Germinal center (tissue), 1 donor: ENCODE measurements at places on chromosomes 11 and 22.

DNA sequence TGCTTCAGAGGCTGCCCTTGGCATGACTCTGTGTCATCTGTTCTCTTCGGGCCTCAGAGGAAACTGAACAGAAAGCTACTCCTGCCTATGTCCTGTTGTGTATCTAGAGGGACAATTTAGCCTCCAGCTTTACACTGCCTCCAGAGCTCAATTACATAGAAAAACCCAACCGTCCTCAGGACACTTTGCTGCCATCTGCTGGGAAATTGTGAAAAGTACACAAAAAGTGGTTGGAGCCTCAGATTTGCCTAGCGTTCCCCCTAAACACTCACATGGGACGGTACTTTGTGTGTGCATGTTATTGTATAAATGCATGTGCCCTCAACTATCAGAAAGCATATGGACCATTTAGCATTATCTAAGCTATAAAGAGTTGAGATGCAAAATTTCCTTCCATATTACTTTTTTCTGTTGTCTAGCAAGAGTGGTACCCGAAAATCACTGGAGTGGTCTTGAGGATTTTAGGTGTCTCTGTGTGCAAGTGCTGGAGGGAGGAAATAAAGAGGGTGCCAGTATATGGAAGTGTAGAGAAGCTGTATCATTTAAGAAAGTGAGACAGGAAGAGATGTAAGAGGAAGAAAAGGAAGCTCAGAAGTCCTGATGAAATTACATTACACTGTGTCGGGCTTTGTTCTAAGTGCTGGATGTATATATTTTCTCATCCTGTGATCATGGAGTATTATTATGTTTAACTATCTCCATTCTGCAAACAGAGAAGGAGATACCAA, 8.7 kb upstream of the MS4A4E start:
- DNase-seq, result no peak

GRCh38 chr11:98955551-98955950, 65.2 kb upstream of the CNTN5 start:
- no peak for DNase-seq

- no peak for DNase-seq
These were observed 18.9 kb upstream of the IL17REL start for GRCh38 chr22:50031189-50032091.

GRCh38 chr11:123103326-123103980, 41.5 kb upstream of the HSPA8 start:
- peak; percentile 11 for DNase-seq

- peak; percentile 67 for DNase-seq
These were observed 20.6 kb upstream of the PRDM10 start for GRCh38 chr11:130023204-130023603.
